ENCODE measurements at places on chromosomes 16 and 17.

GRCh38 chr16:30977502-30977901 is 7.5 kb upstream of the HSD3B7 start:
- DNase-seq, result no peak

DNA sequence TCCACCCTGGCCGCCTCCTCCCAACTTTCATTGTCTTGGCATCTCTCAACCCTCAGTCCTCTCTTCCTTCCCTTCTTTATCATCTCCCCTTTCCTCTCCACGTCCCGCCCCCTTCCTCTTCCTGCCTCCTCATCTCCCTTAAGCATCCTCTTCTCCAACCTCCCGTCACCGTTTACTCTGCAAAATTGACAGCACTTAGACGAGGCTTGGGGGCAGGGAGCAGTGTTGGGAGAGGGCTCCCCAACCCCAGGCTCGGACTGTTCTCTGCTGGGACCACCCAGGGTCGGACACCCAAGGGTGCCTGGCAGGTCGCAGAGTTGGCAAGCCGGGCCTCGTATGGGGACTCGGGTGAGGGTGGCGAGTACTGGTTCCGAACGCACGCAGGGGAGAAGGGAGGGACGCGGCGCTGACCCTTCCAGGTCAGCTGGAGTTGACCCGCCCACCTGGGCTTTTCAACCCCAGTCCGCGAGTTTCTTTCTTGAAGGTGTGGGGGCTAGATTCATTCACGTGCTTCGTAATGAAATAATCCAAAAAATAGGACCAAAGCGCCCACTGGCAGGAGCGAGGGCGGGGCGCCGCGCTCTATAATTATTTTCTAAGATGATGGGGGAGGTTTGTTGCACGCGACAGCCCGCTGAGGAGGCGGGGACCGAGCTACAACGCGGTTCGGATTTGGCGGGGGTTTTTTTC is 775 bp upstream of the PAGR1 start:
- peak; percentile 43 for DNase-seq

DNA sequence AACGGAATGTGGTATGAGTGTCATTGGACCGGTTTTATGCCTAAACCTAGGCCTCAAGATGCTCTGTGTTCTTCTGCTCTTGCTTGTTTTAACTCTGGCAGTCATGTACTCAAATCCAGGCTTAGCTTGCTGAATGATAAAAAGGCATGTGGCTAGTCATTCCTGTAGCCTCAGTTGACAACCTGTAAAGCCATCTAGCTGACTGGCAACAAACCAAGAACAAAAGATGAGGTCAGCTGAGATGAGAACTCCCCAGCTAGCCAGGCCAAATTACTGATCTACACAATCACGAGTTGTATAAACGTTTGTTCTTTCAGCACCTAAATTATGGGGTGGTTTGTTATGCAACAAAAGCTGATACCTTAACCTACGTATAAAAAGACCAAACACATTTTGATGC is 1406.0 kb upstream of the CDH8 start:
- no peak for DNase-seq

- DNase-seq, result no peak
These were observed 1.0 kb downstream of the KIFC3 start for GRCh38 chr16:57801098-57801808.

DNA sequence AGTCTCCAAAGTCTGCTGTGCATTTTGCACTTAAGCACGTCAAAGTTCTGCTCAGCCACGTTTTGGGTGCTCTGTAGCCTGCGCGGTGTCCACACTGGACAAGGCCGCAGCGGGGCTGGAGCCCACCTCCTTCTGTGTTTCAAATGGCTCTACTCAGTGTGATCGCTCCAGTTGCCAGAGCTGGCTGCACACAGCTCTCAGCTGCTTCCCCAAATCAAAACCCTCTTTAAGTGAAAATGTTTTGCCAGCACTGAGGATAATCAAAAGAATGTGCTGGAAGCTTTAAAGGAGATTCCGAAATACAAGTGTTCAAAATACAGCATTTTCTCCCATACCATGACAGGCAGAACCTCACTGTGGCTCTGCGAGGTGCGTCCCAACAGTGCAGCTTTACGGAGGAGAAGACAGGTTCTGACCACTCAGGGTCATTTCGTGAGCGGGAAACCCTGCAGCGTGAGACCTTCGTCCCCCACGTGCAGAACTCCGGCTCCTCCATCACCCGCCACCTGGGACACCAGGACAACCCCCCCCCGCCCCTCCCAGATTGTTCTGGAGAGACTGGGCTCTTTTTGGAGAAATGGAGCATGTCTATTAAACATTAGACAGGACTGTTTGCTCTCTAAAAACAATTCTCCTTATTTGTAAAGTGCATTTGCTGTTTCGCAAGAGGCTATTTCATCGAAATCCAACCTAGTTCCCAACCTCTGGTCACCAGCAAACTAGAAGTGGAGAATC is 16.6 kb downstream of the TBC1D16 start:
- DNase-seq, result no peak

DNA sequence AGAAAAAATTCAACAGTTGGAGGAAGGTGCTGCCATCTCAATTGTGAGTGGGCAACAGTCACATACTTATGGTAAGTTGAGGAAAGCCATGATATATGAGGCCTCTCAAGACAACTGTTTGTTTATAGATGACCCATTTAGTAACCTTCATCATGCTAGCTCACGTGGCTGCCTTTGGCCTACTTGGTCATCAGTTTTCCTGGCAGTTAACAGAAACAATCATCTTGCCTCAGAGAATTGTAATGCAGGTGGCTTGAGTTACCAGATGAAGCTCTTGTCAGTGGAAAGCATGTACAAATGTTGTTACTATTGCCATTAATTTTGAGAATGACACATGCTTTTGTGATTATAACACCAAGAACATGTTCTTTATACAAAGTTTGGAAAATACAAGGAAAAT is 14.7 kb downstream of the TPPP3 start:
- DNase-seq, result no peak
